Epithelial cell of esophagus (primary cell): ENCODE measurements at places on chromosomes 6 and 20.

DNA sequence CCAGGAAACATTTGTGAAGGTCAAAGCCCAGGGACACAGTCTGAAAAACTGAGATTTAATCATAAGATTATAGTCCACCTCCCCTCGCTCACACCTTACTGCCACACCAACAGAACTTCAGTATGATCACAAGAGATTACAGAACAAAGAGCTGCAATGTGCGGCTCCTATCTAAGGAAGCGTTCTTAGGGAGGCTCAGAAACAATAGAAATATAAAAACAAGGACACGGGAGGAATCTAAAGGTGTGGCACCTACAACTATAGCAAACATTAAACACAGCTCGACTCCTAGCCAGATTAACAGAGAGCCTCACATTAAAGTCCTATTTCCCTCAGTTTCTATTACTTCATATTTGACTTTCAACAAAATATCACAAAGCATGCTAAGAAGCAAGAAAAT lies 40.4 kb upstream of the THEMIS start:
- no peak for DNase-seq

DNA sequence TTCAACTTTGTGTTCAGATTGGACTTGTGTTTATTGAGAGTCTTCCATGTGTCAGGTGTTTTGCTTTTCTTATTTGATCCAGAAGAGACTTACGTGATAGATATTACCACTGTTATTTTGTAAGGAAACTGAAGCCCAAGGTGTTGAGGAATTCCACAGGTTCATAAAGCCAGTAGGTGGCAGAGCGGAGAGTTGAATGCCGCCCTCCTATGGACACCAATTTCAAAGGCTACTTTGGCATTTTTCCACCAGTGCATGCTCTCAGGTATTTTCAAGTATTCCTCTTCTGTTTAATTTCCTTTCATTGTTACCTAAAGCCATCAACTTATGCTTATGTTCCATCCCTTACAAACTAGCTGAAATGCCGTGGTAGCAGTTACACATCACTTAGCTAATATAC lies 14.0 kb upstream of the COL10A1 start:
- DNase-seq, result peak; percentile 28

DNA sequence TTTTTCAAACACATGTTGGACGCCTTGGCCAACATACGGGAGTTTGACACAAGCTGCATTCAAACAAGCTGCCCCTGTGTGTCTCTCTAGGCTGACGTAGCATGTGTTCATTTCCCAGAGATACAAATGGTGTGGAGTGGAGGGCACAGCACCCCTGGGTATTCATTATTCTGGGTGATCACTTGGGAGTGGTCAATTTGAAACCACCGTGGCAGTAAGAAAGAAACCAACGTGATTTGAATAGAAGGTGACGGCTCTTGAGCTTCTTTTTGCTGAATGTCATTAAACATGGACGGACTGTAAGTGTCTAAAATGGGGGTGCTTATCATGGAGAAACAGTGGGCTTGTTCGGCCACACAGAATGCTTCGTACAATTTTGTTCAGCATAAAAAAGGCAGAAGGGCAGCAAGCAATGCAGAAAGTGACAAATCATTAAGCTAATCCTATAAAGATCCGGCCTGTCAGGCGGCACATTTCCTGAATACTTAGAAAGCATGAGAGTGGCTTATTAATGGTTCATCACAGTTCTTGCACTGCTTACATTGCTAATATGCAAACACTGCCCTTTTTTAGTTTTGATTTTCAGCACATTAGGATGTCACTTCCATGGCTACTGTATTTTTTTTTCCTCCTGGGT lies 1261.9 kb upstream of the CITED2 start:
- no peak for DNase-seq

DNA sequence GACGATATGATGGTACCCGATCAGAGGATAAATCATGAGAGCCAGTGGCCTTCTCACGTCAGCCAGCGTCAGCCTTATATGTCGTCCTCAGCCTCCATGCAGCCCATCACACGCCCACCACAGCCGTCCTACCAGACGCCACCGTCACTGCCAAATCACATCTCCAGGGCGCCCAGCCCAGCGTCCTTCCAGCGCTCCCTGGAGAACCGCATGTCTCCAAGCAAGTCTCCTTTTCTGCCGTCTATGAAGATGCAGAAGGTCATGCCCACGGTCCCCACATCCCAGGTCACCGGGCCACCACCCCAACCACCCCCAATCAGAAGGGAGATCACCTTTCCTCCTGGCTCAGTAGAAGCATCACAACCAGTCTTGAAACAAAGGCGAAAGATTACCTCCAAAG lies 122.2 kb downstream of the TMEM242 start:
- DNase-seq, result no peak

- DNase-seq, result no peak
Observed at GRCh38 chr6:25121186-25121585, 158.0 kb upstream of the CARMIL1 start.

- DNase-seq, result peak; percentile 20
Observed at GRCh38 chr20:45970646-45971424, 1.2 kb downstream of the ZNF335 start.

- peak; percentile 87 for DNase-seq
Observed at GRCh38 chr6:127582777-127583462, 5.9 kb downstream of the C6orf58 start.

DNA sequence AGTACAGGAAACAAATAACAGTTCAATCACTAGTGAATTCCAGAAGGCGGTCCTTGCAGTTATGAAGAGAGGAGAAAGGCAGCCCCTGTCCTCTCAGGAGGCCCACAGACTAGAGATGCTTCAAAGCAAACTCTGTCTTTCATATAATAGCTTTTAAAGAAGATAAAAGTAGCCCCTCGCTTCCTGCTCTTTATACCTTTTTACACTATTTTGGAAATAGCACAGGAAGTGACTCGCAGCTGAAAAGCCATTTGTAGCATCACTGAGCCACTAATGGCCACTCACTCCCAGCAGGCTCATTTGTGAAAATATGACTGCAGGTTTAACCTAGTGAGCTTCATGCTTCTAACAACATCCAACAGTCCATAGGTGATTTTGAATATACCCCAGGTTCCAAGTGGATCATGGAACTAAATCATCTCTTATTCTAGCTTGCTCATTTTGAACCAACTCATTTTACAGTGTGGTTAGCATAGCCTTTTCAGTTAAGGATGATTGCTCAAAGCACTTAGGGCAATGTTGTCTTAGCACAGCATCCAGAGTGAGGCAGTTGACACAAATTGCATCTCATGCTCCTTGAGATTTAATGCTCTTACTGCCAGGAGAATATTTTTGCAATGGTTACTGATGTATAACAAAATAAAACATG lies 136.0 kb upstream of the NRSN1 start:
- no peak for DNase-seq
